Activated naive CD4-positive, alpha-beta T cell (primary cell): ENCODE measurements at places on chromosomes 2 and 18.

GRCh38 chr2:149122516-149122915 is 84.0 kb downstream of the LYPD6B start:
- DNase-seq, result no peak

- no peak for DNase-seq
Observed at GRCh38 chr2:151851761-151852160, 23.5 kb upstream of the ARL5A start.

GRCh38 chr2:200735061-200735460 is 76.6 kb upstream of the BZW1 start:
- no peak for DNase-seq

DNA sequence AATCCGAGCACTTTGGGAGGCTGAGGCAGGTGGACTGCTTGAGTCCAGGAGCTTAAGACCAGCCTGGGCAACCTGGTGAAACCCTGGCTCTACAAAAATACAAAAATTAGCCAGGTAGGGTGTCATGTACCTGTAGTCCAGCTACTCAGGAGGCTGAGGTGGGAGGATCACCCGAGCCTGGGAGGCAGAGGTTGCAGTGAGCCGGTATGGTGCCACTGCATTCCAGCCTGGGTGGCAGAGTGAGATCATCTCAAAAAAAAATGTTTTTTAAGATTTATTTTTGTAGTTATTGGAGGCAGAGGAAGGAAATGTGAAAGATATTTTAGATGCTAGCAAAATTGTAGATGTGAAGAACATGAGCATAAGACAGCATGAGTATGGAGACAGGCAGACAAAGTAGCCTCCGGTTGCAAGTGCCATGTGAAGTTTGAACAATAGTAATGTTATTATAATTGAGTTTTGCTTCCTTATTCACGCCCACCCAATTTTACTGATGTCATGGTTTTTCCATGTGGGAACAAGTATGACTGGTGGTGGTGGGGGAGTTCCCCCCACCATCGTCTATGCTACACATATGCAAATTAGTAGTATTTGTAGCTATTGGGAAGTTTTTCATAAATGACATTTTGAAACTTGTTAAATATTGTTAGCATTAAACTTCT is 18.0 kb downstream of the REL start:
- DNase-seq, result no peak

- no peak for DNase-seq
Observed at GRCh38 chr2:238895361-238895882, 47.5 kb downstream of the TWIST2 start.

DNA sequence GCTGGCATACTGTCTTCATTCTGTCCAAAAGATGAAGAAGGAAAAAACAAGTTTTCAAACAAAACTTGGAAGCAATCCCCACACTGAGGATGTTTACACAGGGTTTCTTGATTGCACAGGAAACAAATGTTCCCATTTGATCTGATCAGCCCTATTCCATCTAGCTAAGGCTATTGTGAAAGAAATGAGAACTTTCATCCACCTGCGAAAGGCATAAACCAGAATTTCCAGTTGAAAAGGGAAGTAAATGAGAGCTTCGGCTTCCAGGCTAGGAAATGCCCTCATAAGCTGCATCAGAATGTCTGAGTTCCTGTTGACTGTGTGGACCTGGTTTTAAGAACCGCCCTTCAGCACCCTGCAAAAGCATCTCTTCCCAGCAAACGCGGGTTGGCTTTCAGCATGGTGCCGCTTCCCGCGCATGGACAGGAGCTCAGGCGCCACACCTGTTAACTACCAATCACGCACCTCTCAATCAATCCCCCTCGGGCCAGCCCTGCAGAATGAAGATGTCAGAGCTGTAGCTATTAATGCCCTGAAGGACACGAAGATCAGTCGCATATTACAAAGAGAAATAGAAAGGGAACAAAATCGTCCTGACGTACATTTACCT is 850.4 kb downstream of the GALR1 start:
- no peak for DNase-seq

DNA sequence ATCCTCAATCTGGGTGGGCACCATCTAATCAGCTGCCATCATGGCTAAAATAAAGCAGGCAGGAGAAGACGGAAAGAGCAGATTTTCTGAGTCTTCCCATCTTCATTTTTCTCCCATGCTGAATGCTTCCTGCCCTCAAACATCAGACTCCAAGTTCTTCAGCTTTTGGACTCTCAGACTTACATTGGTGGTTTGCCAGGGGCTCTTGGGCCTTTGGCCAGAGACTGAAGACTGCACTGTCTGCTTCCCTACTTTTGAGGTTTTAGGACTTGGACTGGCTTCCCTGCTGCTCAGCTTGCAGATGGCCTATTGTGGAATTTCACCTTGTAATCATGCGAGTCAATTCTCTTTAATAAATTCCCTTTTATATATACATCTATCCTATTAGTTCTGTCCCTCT is 36.6 kb downstream of the DIPK1C start:
- DNase-seq, result no peak

DNA sequence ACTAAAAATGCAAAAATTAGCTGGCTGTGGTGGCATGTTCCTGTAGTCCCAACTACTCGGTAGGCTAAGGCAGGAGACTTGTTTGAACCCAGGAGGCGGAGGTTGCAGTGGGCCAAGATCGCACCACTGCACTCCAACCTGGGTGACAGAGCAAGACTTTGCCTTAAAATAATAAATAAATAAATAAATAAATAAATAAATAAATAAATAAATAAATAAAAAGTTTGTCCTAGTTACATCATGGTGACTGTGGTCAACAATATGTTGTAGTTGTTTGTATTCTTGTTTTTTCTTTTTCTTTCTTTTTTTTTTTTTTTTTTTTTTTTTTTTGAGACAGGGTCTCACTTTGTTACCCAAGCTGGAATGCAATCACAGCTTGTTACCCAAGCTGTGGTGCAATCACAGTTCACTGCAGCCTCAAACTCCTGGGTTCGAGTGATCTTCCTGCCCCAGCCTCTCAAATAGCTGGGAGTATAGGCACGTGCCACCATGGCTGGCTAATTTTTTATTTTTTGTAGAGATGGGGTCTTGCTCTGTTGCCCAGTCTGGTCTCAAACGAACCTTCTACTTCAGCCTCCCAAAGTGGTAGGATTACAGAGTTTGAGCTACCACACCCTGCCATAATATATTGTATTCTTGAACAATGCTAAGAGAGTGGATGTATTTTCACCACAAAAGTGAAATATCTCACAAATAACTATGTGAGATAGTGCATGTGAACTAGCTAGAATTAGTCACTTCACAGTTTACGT is 185.0 kb downstream of the PHLPP1 start:
- no peak for DNase-seq
